ENCODE measurements at places on chromosomes 7 and 10.

- no peak for DNase-seq
Observed at GRCh38 chr10:86260564-86260963, 106.0 kb downstream of the GRID1 start.

DNA sequence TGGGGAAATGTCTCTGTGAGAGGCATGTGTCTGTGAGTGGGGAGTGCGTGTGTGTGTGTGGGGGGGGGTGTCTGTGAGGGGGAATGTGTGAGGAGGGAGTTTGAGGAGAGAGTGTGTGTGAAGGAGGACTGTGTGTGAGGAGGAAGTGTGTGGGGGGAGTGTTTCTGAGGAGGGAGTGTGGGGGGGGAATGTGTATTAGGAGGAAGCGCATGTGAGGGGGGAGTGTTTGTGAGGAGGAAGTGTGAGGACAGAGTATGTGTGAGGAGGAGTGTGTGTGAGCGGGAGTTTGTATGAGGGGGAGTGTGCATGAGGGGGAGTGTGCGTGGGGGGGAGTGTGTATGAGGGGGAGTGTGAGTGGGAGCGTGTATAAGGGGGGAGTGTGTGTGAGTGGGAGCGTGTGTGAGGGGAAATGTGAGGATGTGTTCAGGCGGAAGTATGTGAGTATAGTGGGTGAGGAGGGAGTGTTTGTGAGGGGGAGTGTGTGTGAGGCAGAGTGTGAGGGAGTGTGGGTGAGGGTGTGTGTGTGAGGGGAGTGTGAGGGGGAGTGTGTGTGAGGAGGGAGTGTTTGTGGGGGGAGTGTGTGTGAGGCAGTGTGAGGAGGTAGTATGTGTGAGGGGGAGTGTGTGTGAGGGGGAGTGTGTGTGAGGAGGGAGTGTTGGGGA is 21.8 kb upstream of the PTPRN2 start:
- peak; percentile 73 for DNase-seq

DNA sequence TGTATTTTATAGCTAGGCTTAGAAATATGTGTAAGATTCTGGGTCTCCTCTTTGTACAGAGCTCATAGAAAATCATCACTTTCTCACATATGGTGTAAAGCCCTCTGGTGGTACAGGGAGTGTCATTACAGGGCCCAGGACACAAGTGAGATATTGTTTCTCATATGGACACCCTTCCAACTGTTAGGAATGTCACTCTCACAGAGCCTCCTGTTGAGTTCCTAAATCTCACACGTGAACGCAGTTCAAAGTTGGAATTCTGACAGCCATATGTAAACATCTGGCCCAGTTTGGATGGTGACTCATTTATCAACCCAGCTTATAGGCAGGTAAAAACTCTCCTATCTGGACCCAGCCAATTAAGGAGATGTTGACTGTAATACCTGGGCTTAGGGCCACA is 35.4 kb upstream of the ZNF107 start:
- DNase-seq = peak; percentile 56

GRCh38 chr10:125694883-125695282 is 11.9 kb upstream of the TEX36 start:
- no peak for DNase-seq

DNA sequence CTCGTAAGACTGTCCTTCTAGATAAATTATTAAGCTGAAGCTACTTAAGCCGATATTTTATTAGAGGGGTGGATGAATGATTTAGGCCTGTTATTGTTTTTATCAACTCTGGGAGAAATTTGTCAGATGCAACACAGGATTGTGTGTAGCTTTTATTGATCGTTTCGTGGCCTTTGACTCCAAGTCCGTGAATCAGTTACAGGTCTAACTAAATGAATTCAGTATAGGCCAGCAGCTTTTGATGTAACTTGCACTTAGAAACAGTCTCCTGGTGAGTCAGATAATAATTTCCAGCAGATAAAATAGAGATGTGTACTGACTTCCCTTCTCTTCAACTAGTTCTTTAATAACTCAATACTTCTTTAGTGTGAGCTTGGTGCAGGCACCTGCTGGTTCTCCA is 341.7 kb upstream of the SMIM30 start:
- no peak for DNase-seq

Measured in Kasumi-1 (cell line).